ENCODE measurements at places on chromosomes 6 and 20.

DNA sequence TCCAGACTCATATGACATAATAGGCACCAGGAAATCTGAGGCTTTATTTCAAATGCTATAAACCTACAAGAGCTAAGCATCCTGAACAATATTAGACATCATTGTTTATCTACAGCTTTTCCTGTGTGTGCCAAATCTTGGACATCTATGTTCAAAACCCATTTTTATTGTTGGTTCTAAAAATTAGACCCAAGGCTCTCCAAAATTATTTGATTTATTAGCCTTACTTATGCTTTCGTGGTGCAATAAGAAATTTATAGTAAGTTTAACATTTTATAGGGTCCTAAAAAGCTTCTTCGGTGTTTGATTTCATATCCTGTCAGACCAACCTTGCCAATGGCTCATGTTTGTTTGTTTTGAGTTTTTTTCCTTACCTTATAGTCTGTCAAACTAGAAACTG lies 1014.5 kb upstream of the MANEA start:
- DNase-seq, result no peak

DNA sequence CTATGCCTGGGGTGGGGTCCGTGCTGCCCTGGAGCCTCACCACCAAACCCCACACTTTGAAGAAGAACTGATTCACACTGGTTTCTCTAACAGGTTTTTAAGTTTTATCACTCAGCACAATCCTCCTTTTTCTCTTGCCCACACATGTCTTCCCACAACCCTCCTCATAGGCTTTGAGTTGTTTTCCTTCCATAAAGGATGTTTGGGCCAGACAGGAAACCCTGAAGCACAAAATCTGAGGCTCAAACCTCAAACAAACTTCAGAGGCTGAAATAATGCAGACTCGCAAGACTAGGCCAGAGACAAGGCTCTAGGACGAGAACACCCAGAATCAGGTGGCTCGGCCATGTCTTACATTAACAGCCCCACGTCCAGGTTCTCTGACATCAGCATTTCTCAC lies 35.3 kb downstream of the EZR start:
- DNase-seq, result no peak

DNA sequence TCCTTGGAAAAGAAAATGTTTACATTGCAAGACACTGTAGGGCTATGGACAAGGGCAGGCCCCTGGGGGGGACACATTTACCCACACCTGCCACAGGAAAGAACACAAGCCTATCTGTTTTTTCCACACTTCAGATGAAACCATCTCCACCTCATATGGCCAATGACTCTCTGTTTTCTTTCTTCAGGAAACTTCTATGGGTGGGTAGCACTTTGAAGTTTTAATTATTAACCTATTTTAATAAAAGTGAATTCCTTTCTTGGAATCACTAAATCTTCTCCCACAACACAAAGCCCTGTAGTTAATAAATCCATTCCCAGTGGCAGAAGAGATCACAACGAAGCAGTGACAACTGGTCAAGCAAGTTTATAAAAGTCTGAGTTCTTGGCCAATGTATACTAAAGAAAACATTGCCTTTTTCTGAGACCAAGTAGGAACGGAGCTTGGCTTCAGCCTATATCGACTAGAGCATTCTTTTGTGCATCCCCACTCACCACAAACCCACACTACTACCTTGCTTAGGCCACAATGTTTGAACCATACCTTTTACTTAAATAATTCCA lies 125.1 kb upstream of the CARMIL1 start:
- DNase-seq, result no peak

DNA sequence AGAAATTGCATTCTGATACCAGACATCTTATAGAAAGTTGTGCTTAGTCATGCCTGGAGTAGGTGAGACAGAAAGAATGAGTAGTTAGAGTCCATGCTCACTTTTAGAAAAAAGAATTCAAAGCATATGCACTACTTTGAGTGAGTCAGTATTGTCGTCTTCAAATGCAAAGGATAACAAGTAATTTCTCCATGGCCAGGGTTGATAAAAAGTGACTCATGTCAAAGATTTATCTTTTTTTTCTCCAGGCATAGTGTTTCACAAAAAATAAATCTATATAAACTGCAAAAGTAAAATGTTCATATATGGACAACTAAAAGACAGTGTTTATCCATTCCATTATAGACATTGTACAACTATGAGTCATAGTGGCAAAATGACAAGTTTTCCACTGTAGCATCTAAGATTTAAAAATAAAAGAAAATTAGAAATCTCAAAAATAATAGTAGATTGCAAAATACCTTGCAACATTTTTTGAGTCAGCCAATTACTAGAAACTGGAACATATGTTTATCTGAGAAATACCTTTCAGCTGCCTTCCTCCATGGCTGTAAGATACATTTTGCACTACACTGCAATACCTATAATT lies 329.6 kb downstream of the GRIK2 start:
- DNase-seq, result peak; percentile 95

GRCh38 chr6:139257291-139257690 lies 34.5 kb downstream of the TXLNB start:
- no peak for DNase-seq

GRCh38 chr6:121660277-121660676 lies 224.8 kb downstream of the GJA1 start:
- DNase-seq, result no peak

DNA sequence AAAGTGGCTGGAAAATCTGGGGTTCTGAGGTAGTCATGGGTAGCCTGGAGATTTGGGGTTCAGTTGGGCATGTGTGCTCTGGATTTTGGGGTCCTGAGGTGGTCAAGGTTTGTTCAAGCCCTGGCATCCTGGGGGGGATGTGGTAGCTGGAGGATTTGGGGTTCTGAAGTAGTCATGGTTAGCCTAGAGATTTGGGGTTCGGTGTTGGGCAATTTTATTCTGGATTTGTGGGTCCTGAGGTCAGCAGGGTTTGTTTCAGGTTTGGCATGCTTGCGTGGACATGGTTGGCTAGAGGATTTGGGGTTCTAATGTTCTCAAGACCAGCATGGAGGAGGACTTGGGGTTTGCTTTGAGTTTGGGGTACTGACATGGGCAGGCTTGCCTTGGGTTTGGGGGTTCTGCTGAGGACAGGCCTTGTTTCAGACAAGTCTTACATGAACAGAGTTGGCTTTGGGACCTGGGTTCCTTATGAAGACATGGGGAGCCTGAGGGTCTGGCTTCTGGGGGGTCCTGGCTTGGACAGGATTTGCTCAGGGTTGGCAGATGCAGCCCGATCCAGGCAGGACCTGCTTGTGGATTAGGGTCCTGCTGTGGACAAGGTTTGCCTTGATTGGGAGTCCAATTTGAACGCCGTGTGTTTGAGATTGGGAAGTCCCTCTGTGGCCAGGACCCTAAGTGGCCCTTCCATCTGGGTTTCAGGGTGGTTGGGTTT lies 906 bp downstream of the ANKRD60 start:
- no peak for DNase-seq

GRCh38 chr20:20621195-20621594 lies 91.2 kb downstream of the RALGAPA2 start:
- DNase-seq, result no peak

DNA sequence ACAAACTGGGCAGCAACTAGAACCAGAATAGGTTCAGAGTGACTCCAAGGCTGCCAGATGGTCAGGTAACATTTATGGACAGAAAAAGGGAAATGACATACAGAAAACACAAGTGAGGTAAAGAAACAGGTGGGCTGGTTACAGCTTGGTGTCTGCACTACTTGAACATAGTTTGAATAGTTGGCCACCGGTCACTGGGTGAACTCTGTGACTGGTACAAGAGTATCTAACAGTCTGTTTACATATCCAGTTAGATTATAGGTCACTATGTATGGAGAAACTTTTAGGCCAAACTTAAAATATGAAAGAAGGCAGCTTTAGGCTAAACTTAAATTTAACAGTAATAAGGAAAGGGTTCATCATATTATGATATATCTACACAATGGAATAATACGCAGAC lies 32.9 kb downstream of the LCA5 start:
- no peak for DNase-seq

DNA sequence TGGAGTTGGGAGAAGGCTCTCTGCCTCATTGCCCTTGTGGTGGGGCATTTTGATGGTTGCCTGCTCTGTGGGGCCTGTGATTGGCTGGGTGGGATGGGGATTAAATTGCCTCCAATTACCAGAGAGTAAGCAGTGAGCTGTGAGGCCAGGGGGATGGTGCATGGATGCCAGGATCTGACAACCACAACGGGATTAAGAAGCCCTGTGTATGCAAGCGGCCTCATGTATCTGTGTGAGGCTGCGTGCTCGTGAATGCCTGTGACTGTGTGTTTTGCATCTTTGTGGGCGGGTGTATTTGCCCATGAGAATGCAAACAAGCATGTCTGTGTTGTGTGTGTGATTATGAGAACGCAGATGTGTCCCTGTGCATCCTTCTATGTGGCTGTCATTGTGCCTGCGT lies 46.1 kb downstream of the CD40 start:
- no peak for DNase-seq

DNA sequence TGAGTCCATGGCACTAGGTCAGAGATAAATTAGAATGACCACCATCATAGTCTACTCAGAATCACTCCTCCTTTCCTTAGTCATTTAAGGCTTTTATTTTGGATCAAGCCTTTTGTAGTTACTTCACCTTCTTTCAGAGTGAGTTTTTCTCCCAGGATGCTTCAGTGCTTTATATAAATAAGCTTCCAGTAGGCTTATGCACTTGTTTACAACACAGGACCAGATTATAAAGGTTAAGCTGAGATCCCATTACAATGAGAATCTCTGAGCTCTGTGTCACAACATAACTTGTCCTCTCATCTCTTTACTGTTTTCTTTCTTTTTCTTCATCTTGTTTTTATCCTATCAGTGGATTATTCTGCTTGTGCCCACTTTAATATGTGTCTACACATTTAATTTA lies 47.9 kb downstream of the CEP57L1 start:
- DNase-seq, result no peak

GRCh38 chr20:49288784-49289696 lies 11.2 kb upstream of the ZNFX1 start:
- DNase-seq, result no peak

GRCh38 chr20:1448081-1448620 lies 18.5 kb downstream of the NSFL1C start:
- no peak for DNase-seq

- no peak for DNase-seq
Measured at GRCh38 chr6:72987301-72987700, 238.0 kb downstream of the KHDC1L start.

DNA sequence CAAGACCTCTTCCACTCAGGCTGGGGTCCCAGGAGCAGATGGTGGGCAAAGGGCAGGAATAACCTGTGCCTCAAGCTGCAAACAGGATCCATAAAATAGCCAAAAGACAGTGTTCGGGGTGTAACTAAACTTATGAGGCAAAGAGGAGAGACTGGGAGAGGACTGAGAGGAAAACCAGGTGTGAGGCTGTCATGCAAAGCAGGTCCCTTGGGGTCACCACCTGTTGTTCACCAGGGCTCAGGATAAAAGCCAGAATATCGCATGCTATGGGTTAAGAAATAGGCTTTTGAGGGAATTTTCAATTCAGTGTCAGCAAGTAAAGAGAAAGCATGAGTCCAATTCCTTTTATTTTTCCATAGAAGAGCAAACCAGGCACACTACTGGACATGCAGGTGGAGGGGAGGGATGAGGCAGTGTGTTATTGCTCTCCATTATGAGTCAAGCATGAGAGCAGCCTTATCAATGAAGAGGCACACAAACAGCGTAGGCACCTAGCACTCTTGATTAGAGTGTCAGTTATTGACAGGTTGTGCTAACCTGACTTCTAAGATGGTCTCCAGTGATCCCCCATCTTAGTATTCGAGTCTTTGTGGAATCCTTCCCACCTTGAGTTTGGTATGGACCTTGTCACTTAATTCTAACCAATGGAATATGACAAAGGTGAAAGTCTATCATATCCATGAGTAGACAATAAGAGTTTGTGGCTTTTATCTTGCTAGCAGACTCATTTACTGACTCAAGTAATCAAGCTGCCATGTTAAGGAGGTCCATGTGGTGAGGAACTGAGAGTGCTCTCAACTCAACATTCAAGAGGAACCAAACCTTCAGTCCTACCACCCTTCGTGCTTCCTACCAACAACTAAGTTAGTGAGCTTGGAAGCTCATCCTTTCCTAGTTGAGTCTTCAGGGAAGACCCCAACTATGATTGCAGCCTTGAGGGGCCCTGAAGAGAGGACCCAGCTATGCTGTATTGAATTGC lies 18.8 kb downstream of the HLA-E start:
- no peak for DNase-seq

- DNase-seq, result no peak
Measured at GRCh38 chr6:81214414-81215091, 537.9 kb downstream of the TENT5A start.

GRCh38 chr6:106290032-106290431 lies 35.5 kb downstream of the ATG5 start:
- DNase-seq, result no peak

DNA sequence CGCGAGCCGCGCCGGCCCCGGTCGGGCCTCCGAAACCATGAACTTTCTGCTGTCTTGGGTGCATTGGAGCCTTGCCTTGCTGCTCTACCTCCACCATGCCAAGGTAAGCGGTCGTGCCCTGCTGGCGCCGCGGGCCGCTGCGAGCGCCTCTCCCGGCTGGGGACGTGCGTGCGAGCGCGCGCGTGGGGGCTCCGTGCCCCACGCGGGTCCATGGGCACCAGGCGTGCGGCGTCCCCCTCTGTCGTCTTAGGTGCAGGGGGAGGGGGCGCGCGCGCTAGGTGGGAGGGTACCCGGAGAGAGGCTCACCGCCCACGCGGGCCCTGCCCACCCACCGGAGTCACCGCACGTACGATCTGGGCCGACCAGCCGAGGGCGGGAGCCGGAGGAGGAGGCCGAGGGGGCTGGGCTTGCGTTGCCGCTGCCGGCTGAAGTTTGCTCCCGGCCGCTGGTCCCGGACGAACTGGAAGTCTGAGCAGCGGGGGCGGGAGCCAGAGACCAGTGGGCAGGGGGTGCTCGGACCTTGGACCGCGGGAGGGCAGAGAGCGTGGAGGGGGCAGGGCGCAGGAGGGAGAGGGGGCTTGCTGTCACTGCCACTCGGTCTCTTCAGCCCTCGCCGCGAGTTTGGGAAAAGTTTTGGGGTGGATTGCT lies 1.3 kb downstream of the VEGFA start:
- DNase-seq, result peak; percentile 72

- peak; percentile 2 for DNase-seq
Measured at GRCh38 chr6:71900642-71901041, 14.3 kb downstream of the RIMS1 start.

DNA sequence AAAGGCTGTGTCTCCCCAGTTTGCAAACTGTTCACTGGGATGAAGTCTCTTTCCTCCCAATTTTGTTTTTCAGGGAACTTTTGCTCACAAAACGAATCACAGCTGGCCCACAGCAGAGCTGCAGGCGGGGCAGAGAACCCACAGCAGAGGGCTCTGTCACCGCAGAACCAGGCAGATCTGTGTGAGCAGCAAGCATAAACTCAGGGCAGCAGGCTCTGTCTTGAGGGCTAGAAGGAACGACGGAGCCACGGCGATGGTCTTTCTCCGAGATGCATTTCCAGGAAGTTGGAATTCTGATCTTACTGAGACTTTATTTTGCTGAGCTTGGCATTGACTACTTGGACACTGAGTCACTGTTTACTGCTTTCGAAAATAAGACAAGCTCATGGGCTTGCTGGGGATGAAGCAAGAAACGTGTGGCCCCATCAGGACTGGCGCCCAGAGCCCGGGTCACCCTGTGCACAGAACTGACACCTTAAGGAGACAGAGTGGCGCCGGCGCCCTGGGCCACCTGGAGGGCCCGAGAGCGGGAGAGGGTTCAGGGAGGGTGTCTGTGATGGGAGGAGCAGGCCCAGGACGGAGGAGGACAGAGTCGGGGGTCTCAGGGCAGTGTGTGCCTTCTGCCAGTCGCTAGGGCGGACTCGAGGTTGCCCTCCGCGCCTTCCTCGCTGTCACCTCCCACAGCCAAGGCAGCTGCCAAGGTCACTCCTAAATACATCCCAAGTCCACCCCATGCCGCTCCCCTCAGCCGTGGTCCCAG lies 106.3 kb upstream of the NXT1 start:
- DNase-seq, result peak; percentile 30

GRCh38 chr20:10777710-10778109 lies 103.9 kb upstream of the JAG1 start:
- no peak for DNase-seq

Measured in EH (cell line).